Heart left ventricle (tissue), 16 donors: ENCODE measurements at places on chromosomes 12 and 14.

GRCh38 chr12:120761519-120761934, 35.9 kb downstream of the ACADS start:
- peaks cover 37% of the 10 kb centered on the region for H3K36me3 ChIP-seq
- H3K27ac ChIP-seq, result peak overlapping the region; percentile 82
- no peak for DNase-seq

- H3K36me3 ChIP-seq, result no peaks in the 10 kb centered on the region
- peaks cover 5% of the 10 kb centered on the region for H3K27me3 ChIP-seq
- H3K4me3 ChIP-seq, result no peak overlapping the region
Measured at GRCh38 chr14:97013878-97014277, 216.7 kb downstream of the VRK1 start.

DNA sequence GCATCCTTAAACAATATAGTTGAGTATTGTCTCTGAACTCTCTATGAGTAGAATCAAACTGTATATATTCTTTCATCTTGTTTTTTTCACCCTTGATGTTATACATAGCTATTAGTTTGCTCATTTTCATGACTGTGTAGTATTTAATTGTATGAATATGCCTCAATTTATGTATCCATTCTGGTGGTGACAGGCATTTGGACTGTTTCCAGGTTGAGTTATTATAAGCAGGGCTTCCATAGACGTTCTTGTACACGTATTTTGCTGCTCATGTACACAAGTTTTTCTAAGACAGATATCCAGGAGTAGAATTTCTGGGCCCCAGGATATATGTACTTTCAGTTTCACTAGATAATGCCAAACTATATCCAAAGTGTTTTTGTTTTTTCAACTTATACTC, 211.4 kb downstream of the NTF3 start:
- H3K4me3 ChIP-seq, result no peak overlapping the region
- H3K27ac ChIP-seq, result no peak overlapping the region
- no peaks in the 10 kb centered on the region for H3K4me1 ChIP-seq
- H3K36me3 ChIP-seq, result no peaks in the 10 kb centered on the region
- DNase-seq, result no peak

DNA sequence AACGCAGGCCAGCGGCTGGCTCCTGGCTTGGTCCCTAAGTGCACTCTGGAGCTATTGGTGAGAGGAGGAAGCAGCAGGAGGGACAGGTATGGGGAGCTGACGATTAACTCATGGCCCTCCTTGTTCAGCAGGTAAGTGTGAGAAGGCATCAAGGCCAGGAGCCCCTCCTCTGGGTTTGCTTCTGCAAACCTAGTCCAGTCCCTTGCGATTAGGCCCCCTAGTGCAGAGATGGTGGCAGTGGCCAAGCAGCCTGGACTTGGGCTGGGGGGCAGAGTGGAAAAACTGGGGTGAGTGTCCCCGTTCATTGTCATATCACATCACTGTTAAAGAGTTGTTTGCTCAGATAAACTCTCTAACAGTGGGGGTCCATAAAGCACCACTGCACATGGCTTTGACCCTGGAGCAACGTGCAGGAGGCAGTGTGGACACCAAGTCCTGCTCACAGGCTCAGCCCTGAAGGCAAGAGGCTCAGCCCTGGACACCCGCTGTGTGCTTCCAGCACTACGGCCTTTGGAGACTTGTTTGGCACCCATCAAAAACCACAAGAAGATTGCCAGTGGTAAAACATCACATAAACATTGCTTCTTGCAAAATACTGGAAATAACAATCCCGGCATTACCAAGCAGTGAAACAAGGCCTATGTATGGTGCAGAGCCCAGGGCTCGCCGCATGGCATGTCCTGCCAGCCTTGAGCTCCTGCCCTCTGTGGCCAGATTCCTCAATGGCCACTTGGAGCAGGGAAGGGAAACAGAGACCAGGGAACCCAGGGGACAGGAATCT, 184.3 kb upstream of the RTL1 start:
- no peak overlapping the region for H3K4me3 ChIP-seq
- H3K27ac ChIP-seq, result no peak overlapping the region
- no peaks in the 10 kb centered on the region for H3K27me3 ChIP-seq
- no peak for DNase-seq

GRCh38 chr14:67787673-67788072, 28.7 kb downstream of the ZFYVE26 start:
- H3K27ac ChIP-seq, result no peak overlapping the region
- peaks cover 100% of the 10 kb centered on the region for H3K36me3 ChIP-seq
- H3K27me3 ChIP-seq, result no peaks in the 10 kb centered on the region
- no peaks in the 10 kb centered on the region for H3K4me1 ChIP-seq
- H3K4me3 ChIP-seq, result no peak overlapping the region

GRCh38 chr12:113154351-113154973, 4.9 kb downstream of the CFAP73 start:
- peaks cover 32% of the 10 kb centered on the region for H3K27me3 ChIP-seq
- H3K4me3 ChIP-seq, result no peak overlapping the region
- peaks cover 7% of the 10 kb centered on the region for H3K36me3 ChIP-seq
- peaks cover 19% of the 10 kb centered on the region for H3K4me1 ChIP-seq
- peak; percentile 60 for DNase-seq
- H3K27ac ChIP-seq, result no peak overlapping the region

- peaks cover 19% of the 10 kb centered on the region for H3K4me1 ChIP-seq
- peaks cover 4% of the 10 kb centered on the region for H3K36me3 ChIP-seq
- no peaks in the 10 kb centered on the region for H3K27me3 ChIP-seq
- no peak overlapping the region for H3K27ac ChIP-seq
- DNase-seq, result no peak
Measured at GRCh38 chr12:66304296-66304900, 2.1 kb downstream of the HELB start.

DNA sequence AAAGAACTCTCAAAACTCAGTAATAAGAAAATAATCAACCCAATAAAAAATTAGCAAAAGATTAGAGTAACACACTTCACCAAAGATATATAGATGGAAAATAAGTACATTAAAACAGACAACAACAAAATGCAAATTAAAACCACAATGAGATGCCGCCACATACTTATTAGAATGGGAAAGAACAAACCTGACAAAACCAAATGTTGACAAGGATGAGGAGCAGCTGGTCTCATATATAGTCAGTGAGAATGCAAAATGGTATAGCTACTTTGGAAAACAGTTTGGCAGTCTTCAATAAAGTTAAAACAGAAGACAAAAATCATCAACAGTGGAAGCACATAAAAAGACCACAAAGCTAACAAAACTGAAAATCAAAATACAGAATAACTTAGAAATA, 29.1 kb downstream of the CRY1 start:
- no peak overlapping the region for H3K4me3 ChIP-seq
- H3K27ac ChIP-seq, result no peak overlapping the region
- no peak for DNase-seq
- no peaks in the 10 kb centered on the region for H3K36me3 ChIP-seq
- H3K27me3 ChIP-seq, result no peaks in the 10 kb centered on the region

DNA sequence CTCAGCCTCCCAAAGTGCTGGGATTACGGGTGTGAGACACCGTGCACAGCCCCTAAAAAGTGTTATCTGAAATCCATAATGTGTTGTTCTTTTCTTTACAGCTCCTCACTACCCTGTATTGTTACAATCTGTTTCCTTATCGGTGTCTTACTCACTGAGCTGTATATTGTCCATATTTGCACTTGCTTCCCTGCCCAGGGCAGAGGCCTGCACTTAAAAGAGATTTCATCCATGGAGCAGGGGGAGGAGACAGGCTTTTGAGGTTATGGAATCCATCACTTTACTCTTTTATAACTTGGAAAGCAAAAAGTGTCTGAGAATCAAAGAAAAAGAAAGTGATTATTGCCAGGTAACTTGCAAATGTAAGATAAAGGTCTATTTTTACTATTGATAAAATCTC, 251.0 kb downstream of the DIO2 start:
- H3K4me1 ChIP-seq, result no peaks in the 10 kb centered on the region
- H3K27ac ChIP-seq, result no peak overlapping the region
- no peaks in the 10 kb centered on the region for H3K36me3 ChIP-seq
- H3K27me3 ChIP-seq, result no peaks in the 10 kb centered on the region

DNA sequence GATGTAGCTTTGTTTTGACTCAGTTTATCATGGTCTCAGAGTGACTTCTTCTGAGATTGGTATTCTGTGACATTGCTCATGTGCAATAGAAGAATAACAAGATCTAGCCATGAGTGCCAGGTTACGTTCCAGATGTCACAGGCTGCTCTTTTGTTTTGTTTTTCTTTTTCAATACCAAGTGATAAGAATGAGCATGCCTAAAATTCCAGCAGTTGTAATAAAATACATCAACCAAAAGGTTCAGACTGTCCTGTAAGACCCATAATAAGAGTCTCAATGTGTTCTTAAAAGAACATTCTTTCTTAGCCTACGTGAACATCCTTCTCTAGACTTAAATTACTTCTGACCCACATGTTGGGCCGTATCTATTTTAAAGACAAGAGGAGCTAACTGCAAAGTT, 669.2 kb downstream of the DIO2 start:
- DNase-seq, result no peak
- H3K36me3 ChIP-seq, result no peaks in the 10 kb centered on the region
- no peaks in the 10 kb centered on the region for H3K27me3 ChIP-seq
- no peak overlapping the region for H3K4me3 ChIP-seq

GRCh38 chr12:75977952-75978671, 53.5 kb downstream of the PHLDA1 start:
- DNase-seq, result peak; percentile 83
- peak overlapping the region; percentile 72 for H3K27ac ChIP-seq
- H3K4me3 ChIP-seq, result no peak overlapping the region
- peaks cover 34% of the 10 kb centered on the region for H3K4me1 ChIP-seq
- no peaks in the 10 kb centered on the region for H3K27me3 ChIP-seq
- no peaks in the 10 kb centered on the region for H3K36me3 ChIP-seq

- H3K4me1 ChIP-seq, result peaks cover 51% of the 10 kb centered on the region
- H3K27me3 ChIP-seq, result no peaks in the 10 kb centered on the region
- peak; percentile 95 for DNase-seq
- H3K27ac ChIP-seq, result peak within 1 kb of the TSS; percentile 51
Measured at GRCh38 chr14:52068615-52069306, at the start of gene NID2. NID2 (minus strand) TSS chr14:52069059; CDS start chr14:52068994, 65 bp downstream.

- no peak overlapping the region for H3K4me3 ChIP-seq
- DNase-seq, result no peak
- H3K4me1 ChIP-seq, result peaks cover 12% of the 10 kb centered on the region
- H3K36me3 ChIP-seq, result no peaks in the 10 kb centered on the region
Measured at GRCh38 chr14:104433401-104434213, 146.0 kb upstream of the C14orf180 start.

DNA sequence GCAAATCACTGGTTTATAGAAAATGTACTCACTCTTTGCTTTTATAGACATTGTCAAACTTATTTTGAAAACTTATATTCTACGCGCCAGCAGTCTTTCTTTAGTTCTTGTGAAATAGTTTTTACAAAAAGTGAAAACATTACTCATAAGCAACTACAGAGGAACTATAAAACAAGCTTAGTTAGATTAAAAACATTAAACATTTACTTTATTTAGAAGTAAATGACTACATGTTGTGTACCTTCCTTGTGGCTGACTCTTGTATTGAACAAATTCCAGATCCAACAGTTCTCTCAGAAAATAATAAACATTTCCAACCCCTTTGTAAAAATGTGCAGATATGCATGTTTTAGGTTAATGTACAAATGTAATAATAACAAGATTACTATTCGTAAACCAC, 198.5 kb downstream of the SOX5 start:
- H3K4me3 ChIP-seq, result no peak overlapping the region
- no peaks in the 10 kb centered on the region for H3K27me3 ChIP-seq
- H3K4me1 ChIP-seq, result no peaks in the 10 kb centered on the region
- H3K36me3 ChIP-seq, result no peaks in the 10 kb centered on the region
- H3K27ac ChIP-seq, result no peak overlapping the region

DNA sequence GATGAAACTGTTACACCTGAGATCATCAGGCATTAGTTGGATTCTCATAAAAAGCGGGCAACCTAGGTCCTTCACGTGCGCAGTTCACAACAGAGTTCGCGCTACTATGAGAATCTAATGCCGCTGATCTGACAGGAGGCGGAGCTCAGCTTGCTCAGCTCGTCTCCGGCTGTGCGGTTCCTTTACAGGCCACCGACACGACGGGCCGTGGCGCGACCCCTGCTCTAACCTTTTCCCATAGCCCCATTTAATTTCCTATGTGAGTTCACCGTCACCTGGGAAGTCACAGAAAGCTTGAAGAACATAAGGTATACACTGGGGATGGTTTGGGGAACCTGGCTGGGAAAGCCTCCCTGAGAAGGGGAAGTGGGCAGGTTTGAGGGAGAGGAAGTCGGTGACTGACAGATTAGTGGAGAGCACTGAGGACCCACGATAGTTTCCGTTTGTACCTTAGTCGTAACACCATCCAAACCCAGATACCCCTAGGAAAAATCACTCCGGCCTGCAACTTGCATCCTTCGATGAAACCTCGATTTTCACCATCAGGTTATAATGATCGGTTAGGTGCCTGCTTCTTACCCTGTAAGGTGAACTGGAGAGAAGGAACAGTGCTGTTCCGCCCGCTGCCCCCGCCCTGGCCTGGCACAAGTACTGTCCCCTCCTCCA, 2.8 kb upstream of the AAAS start:
- H3K4me1 ChIP-seq, result no peaks in the 10 kb centered on the region
- no peaks in the 10 kb centered on the region for H3K27me3 ChIP-seq
- H3K27ac ChIP-seq, result peak overlapping the region; percentile 97
- peak overlapping the region; percentile 65 for H3K4me3 ChIP-seq
- DNase-seq, result peak; percentile 33

DNA sequence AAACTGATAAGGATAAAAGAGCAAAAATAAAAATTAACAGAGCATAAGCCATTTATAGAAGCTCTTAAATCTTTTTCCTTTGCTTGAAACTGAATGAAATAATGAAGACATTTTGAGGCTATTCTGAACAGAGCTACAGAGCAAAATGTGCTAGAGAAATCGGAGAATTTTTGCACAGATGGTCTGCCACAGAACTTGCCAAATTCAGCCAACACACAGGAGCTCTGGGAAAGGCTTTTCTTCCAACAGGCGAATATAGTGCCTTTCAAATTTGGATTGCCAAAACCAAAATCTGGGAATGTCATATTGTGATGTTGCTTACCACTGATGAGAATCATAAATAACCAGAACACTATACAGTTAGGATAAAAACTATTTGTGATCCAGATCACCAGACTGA, 406.3 kb downstream of the RPL10L start:
- H3K27me3 ChIP-seq, result no peaks in the 10 kb centered on the region
- H3K36me3 ChIP-seq, result no peaks in the 10 kb centered on the region
- H3K4me1 ChIP-seq, result no peaks in the 10 kb centered on the region
- no peak overlapping the region for H3K27ac ChIP-seq
- H3K4me3 ChIP-seq, result no peak overlapping the region

- no peak overlapping the region for H3K27ac ChIP-seq
- no peaks in the 10 kb centered on the region for H3K36me3 ChIP-seq
- no peaks in the 10 kb centered on the region for H3K27me3 ChIP-seq
Measured at GRCh38 chr14:75709207-75709812, 48.3 kb downstream of the TTLL5 start.

- no peak overlapping the region for H3K4me3 ChIP-seq
- H3K36me3 ChIP-seq, result no peaks in the 10 kb centered on the region
- H3K27ac ChIP-seq, result no peak overlapping the region
- H3K27me3 ChIP-seq, result no peaks in the 10 kb centered on the region
- H3K4me1 ChIP-seq, result no peaks in the 10 kb centered on the region
Measured at GRCh38 chr14:21680072-21680471, 6.5 kb upstream of the OR4E1 start.
